COLO829 (cell line): ENCODE measurements at places on chromosomes 13 and 19.
A peak's percentile ranks its signal among the peaks of the same experiment; 100 is the strongest.

DNA sequence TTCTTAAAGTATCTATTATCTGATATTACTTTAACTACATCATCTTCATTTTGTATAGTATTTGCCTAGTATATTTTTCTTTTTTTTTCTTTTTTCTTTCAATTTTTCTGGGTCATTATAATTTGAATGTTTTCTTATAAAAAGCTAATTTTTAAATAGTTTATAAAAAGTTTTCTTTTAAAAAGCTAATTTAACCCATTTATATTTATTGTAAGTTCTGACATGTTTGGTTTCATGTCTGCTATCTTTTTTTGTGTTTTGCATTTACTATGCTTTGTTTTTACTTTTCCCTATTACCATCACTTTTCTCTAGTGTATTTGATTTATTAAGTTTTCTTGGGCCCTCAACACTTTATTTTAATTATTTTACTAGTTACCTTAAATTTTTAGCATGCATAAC is 22.6 kb upstream of the RCBTB2 start:
- DNase-seq: no peak

DNA sequence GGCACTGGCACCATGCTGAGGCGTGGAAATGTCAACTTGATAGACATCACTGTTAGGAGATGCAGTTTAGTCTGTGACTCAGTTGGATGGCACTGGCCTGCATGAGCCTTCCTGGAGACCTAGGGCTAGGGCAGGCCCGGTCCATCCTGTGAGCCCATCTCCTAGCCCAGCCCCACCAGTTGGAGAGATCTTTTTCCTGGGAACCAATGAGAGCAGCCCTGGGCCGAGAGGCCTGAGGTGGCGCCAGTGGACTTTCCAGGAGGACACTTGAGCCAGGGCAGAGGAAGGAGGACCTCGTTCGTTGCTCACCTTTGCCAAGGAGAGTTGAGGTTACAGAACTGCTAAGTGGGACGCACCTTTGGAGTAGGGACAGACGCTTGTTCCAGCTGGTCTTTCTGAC is 100.5 kb upstream of the TEX29 start:
- no peak for DNase-seq

GRCh38 chr19:54387991-54388801 is 23.5 kb upstream of the LAIR1 start:
- no peak for DNase-seq

- peak; percentile 85 for DNase-seq
Observed at GRCh38 chr19:15332311-15332996, at the start of gene BRD4. BRD4 (minus strand) TSS chr19:15332539; CDS start chr19:15273099, 59,440 bp downstream.

DNA sequence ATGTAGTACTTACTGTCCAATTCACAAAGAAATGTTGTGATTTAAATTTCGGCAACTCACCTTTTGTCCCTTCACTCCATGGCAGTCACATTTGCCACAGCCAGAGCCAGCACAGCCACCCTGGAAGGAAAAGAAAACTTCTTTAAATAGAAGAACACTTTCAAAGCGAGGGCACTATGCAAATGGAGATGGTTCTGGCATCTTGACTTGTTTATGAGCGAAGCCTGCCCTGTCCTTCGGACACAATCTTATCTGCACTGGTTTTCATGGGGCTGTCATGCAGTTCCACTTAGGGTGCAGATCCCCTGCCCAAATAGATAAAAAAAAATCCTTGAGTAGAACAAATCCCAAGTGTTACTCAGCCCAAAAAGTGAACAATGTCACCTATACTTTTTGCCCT is 64.3 kb downstream of the COL4A1 start:
- DNase-seq: no peak

DNA sequence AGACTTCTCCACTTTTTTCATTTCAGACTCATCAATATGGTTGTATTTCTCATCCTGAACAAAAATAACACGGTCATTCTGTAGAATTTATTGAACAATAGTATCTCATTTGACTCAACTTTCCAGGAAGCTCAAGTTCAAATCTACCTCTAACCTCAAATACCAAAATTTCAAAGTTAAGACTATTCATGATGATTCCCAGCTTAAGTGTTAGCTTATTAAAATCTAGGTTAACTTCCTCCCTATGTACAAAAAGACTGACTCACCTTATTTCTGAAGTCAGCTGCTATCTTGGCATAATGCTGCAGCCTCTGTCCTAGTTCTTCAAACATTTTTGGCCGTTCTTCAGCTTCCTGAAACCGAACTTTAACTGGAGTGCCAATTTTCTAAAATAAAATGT is 23.2 kb downstream of the HSPH1 start:
- no peak for DNase-seq

GRCh38 chr19:8615813-8616596 is 5.5 kb upstream of the ADAMTS10 start:
- peak; percentile 75 for DNase-seq

DNA sequence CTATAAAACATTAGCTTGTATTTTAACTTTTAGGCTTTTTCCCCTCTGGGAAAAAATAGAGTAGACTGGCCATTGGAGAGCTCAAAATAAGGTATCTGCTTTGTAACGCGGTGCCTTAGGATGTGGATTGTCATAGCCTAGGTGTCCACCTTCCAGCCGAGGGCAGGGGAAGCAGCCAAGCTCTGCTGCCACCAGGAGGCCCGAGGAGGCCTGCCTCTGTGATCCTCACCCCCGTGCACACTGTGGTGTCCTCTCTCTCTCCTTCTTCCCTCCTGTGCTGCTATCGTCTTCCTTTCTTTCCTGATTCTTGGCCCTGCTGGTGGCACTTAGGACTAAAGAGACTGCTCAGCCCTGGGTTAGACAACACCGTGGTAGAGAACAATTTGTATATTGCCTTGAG is 11.3 kb downstream of the HNRNPM start:
- no peak for DNase-seq

DNA sequence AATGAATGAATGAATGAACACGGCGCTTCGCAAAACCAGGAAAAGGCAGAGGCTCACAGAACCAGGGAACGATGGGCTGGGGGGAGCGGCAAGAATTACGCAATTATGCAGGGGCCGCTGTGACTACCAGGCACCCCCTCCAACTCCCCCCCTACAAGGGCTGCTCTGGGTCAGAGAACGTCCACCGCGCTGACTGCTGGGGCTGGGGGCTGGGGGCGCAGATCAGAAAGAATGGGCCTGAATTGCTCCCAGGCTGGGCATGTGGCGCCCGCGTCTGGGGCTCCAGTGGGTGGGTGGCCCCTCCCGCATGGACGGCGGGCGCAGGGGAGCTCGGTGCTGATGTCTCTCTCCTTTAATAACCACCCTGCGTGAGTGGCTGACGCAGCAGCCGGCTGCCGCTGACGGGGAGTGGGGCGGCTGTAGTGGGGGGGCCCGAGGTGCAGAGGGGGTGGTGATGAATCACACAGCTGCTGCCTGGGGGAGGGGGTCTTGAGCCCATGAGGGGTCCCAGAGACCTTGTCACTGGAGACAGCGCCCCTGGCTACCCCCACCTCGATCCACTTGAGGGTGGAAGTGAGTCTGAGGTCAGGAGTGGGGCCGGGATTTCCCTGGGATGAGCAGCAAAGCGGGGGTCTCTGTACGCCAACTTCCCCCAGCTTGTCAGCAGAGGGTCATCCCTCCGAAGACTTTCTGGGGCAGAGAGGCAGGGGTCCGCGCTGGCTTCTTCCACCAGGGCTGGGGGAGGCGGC is 1.5 kb upstream of the CIRBP start:
- DNase-seq: no peak

DNA sequence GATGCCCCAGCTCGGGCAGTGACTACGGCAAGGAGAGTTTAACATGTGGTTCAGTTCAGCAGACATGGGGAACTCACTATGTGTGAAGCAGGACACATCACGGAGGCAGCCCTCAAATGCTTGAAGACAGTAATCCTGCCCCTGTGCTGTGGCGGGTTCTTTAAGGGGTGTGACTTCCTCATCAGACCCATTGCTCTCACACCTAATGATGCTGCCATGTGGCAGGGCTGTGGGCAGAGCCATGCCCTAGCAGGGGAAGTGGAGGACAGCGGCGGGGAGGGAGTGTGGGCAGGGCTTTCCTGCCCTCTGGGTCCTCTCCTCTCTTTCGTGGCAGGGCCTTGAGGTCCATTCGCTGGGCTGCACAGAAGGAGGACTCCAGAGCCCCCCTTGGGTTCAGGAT is 131.1 kb upstream of the GJB6 start:
- no peak for DNase-seq

- no peak for DNase-seq
Observed at GRCh38 chr13:109162248-109163036, 533.0 kb downstream of the MYO16 start.

DNA sequence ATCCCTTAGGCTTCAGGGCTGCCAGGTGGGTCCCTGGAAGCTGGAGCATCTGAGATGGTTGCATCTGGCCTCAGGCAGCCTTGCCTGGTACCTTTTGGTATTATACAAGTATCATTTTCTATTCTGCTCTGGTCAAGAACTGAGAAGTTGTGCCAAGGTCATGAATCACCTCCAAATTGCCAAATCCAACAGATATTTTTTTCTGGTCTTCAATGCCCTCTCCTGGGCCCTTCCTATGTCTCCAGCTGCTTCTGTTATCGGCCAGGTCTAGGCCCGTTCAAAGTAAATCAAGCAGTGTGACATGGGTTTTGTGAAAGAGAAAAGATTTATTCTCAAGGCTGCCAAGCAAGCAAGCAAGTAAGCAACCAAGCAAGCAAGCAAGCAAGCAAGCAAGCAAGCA is 271.1 kb upstream of the MAB21L1 start:
- DNase-seq: no peak

- no peak for DNase-seq
Observed at GRCh38 chr19:56538761-56539263, at the start of gene ZFP28. ZFP28 (plus strand) TSS chr19:56538948; CDS start chr19:56539019, 71 bp downstream.

DNA sequence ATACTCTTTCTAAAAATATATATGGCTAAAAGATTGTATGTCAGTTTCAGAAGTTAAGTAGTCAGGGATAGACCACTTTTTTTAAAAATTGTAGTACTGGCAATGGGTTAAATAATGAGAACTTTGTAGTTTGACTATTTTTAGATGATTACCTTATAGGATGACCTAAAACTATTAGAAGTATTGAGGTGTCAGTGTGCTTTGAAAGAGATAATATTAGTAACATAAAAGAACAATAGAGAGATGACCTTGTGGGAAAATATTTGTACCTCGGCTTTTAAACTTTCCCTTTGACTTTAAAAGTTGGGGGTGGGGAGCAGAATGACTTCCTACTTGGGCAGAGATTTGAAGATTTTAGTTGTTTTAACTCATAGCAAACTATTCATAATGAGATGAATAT is 48.3 kb downstream of the SLAIN1 start:
- DNase-seq: no peak

DNA sequence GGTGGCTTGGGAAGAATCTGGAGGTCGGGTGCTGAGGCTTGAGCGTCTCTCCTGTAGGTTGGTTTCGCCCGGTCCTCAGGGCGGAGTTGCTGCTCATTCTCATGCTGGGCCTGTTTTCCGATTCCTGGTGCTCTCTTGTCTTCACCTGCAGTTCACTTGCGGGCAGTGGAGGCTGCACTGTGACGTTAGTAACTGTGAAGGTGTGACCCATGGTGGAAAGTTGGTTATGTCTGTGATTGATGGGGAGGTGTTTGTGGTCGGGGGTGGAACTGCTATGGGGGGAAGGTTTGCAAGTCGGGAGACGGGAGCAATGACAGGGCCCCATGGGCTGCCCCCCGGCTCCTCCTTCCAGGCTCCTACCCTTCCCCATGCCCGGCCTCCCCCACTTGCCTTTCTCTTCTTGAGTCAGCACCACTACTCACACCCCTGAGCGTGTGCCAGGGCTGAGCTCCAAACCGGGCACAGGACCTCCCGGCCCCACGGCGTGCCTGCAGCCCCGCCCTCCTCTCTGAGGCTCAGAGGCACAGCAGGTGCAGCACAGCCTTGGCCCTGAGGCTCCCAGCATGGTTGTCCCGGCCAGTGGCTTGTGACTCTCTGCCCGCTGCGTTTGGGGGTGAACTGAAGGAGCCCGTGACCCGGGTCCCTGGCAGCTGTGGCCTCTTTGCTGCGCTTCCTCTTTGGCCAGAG is 79.1 kb downstream of the ATP11A start:
- no peak for DNase-seq

GRCh38 chr19:10352764-10353671 is 13.6 kb upstream of the ICAM3 start:
- no peak for DNase-seq

GRCh38 chr19:54959840-54960239 is 6.3 kb upstream of the NLRP2 start:
- no peak for DNase-seq

GRCh38 chr13:41700790-41701310 is 243.5 kb downstream of the RGCC start:
- no peak for DNase-seq

- no peak for DNase-seq
Observed at GRCh38 chr19:5864725-5865486, 5.4 kb downstream of the FUT5 start.

DNA sequence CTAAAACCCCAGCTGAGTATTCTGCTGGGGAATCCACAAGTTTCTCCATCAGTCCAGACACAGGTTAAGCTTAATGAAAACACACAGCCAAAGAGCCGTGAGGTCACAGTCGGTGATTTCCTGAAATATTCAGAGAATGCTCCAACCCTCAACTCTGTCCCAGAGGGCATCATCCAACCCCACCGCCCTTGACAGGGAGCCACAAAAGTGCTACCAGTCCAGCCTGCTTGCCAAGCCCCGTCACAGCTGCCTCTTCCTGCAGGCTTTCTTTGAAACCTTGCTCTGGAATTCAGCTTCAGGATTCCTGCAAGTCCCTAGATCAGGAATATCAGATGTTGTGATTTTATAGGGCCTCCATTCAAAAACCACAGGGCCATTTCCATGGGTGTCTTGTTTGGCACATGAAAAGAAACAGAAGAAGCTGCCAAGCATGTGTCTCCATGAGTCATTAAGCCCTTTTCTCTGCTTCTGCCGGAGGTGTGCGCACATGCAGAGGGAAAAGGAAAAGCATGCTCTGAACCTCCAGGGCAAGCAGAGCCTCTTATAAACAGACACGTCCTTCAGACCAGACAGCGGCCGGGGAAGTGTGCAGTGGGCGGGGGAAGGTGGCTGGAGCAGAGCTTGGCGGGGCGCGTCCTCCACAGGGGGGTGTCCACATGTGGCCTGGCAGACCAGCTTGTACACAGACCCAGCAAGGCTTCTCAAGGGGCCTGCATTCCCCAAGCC is 164.7 kb downstream of the KATNAL1 start:
- peak; percentile 98 for DNase-seq

- no peak for DNase-seq
Observed at GRCh38 chr19:41945135-41945766, 13.9 kb downstream of the RABAC1 start.
